Subcutaneous adipose tissue (tissue), 4 donors: ENCODE measurements at places on chromosomes 5 and 9. TPM values are rescaled to one million over a fixed set of nuclear protein-coding genes. Genes with fewer than 3 reads are reported as not detected.

The BAAT gene
- not detected for total RNA-seq

The FOXD1 gene
- total RNA-seq: not detected

The CD74 gene
- 426 TPM for total RNA-seq

The MYMK gene
- not detected for total RNA-seq

The DEPDC1B gene
- total RNA-seq: 0.98 TPM

The NFX1 gene
- 40.5 TPM for total RNA-seq

The SNCB gene
- total RNA-seq: not detected

The FOXI1 gene
- total RNA-seq: not detected

The IFT74 gene
- total RNA-seq: 15.0 TPM

The GPR151 gene
- total RNA-seq: not detected

The C1QTNF3 gene
- total RNA-seq: 5.3 TPM

The SPATA31E1 gene
- not detected for total RNA-seq

The LHX6 gene
- 7.0 TPM for total RNA-seq

The PRDM9 gene
- not detected for total RNA-seq

The HRH2 gene
- total RNA-seq: 2.4 TPM

The GRIA1 gene
- total RNA-seq: 2.0 TPM
